Anterior cingulate cortex (tissue), 58 donors: ENCODE measurements at places on chromosomes 16 and 17.

GRCh38 chr16:46828292-46828691 lies 2.7 kb downstream of the C16orf87 start:
- no peak for DNase-seq

DNA sequence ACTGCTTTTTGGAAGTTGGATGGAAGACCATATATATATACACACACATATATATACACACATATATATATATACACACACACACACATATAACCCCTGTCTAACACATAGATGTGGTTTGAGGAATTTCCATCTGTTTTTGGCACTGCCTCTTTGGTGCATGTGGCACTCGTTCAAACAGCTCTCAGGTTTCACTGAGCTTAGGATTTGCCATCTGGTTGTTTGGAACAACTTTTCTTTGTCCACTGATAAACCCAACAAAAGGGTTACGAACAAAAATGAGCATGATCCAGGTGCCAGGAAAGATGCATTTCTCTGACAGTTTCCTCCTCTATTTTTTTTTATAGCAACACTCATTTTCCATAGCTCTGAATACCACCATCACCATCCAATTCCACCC lies 14.6 kb upstream of the KCNJ16 start:
- DNase-seq = no peak

DNA sequence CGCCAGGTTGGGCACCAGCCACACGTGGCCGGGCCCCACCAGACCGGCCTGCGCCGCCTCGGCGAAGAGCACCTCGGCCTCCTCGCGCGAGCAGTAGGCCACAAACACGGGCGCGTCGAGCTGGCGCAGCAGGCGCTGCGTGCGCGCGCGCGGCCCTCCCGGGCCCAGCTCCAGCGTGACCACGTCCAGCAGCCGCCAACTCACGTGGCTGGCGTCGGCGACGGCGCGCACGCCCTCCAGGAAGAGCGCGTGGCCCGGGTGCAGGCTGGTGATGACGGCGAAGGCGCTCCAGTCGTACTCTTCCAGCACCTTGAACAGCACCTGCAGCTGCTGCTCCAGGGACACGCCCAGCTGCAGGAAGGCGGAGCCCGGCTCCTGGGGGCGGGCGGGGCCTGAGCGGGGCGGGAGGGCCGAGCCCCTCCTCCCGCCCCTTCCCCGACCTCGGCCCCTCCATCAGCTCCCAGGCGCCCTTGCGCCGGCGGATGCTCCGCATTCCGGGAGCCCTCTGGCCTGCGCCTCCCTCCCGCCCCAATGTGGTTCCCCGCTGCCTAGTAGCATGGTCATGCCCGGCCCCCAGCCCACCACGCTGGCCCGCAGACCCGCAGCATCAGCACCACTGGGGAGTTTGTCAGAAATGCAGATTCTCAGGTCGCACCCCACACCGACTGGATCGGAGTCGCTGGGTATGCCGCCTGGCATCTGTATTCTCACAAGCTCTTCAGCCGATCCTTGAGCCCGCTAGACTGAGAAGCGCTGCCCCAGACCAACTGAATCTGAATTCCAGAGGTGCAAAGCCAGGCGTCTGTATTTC lies 7.2 kb downstream of the GRIN2C start:
- no peak for DNase-seq

- DNase-seq = no peak
Measured at GRCh38 chr17:74354123-74354522, 7.5 kb downstream of the BTBD17 start.

GRCh38 chr17:61411261-61412142 lies 11.9 kb downstream of the TBX2 start:
- peak; percentile 44 for DNase-seq

GRCh38 chr16:14131774-14132695 lies 60.9 kb downstream of the MRTFB start:
- DNase-seq = no peak

GRCh38 chr17:48878920-48879898 lies 13.4 kb upstream of the ATP5MC1 start:
- peak; percentile 23 for DNase-seq

DNA sequence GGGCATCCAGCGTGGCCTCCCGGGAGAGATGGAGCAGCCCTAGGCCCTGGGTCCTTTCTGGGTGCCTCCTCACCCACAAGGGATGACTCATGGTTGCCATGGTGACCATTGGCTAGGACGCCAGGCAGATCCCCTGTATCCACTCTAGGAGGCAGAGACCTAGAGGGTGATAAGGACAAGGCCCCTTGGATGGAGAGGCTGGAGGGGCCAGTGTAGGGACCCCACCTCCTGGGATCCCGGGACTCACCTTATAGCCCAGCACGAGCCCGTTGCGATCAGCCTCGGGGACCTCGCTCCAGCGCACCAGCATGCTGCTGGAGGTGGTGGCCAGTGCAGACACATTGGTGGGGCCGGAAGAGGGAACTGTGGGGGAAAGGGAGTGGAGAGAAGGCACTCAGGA lies 82.2 kb upstream of the CDC42EP4 start:
- no peak for DNase-seq

GRCh38 chr17:47203984-47204721 lies 5.0 kb upstream of the MYL4 start:
- no peak for DNase-seq

- no peak for DNase-seq
Measured at GRCh38 chr17:68458260-68459036, 1.2 kb upstream of the WIPI1 start.

DNA sequence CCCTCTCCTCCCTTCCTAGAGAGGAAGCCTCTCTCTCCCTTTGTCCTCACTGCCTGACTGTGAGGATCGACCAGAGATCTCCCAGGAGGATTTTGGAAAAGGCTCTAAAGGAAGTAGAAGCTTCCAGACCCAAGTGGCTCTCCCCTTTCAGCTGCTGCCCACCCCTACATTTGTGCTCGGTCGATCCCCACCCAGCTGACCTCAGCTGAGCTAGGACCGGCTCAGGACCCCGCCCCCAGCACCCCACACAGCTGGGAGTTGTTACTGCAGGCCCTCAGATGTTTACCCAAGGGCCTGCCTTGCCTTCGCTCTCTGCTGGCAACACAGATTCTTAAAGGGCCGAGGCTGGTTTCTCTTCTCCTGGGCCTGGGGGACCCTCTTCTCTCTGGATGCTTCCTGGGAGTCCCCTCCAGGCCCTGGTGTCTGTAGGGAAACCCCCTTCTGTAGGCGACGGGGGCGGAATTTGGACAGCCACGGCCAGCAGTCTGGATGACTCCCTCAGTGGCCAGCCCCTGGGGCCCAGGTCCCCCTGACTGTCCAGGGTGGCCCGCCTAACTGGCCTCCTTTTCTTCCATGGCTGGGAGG lies 26.9 kb upstream of the TIMP2 start:
- DNase-seq = no peak

DNA sequence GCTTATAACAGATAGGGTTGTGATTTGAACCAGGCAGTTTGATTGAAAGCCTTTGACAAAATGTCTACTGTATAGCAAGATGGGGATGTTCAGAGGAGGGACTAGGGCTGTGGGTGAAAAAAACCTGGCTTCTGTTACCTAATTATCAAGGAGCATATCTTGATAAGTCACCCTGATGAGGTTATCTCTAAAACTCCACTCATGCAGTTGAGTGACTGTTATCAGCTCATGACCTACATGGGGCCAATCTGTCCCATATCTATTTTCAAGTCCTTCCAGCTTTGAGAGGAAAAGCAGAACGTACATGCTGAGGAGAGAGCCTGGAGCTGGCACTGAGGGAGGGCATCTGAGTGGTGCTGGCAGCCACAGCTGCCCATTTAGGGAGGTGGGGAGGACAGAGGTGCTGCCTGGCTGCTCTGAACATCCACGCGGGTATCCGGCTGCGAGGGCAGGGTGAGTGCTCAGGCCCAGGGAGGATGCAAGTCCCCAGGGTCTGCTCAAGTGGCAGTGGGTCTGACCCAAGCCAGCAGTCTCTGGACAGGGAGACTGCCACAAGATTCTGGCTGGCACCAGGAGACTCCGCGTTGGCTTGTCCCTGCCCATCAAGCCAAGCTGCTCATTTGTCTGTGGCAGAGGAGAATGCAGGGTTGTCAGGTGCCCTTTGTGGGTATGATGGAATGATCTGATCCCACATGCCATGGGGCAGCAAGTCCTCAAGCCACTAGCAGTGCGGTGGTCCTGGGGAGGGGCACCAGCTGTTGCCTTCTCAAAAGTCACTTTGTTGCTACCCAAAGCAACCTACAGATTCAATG lies 29.2 kb downstream of the ATPAF2 start:
- no peak for DNase-seq

DNA sequence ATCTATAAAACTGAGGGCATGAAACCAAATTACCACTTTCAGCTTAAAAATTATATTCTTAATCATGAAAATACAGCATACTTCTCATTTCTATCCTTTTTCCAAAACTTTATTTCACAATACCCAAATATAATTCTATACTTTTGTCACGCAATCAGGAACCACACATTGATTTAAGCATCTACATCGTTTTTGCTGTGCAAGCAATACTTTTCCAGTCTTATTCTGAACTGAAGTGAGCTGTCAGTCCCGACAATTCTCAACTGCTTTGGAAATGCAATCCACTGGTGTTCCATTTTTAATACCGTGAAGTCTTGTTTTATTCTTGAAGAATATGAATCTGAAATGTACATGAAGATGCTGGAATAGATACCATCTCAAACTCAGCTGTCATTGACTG lies 60.1 kb upstream of the NOL11 start:
- DNase-seq = no peak

DNA sequence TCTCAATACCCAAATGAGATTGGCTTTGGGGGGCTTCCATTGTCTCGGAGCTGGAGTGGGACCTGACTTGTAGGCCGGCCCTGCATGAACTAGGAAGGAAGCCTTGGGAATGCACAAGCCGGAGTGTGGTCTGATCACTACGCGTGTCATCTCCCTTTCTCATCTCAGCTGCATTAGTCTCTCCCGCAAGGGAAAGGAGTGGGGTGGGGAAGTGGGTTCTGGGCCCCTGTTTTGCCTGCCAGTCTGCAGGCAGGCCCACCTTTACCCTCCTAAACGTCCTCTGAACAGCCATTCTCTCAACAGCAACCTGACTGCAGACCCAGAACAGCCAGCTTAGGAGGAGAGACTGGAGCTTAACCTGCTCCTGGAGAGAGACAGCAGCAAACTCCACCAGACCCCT lies 11.4 kb upstream of the DNAI2 start:
- no peak for DNase-seq

DNA sequence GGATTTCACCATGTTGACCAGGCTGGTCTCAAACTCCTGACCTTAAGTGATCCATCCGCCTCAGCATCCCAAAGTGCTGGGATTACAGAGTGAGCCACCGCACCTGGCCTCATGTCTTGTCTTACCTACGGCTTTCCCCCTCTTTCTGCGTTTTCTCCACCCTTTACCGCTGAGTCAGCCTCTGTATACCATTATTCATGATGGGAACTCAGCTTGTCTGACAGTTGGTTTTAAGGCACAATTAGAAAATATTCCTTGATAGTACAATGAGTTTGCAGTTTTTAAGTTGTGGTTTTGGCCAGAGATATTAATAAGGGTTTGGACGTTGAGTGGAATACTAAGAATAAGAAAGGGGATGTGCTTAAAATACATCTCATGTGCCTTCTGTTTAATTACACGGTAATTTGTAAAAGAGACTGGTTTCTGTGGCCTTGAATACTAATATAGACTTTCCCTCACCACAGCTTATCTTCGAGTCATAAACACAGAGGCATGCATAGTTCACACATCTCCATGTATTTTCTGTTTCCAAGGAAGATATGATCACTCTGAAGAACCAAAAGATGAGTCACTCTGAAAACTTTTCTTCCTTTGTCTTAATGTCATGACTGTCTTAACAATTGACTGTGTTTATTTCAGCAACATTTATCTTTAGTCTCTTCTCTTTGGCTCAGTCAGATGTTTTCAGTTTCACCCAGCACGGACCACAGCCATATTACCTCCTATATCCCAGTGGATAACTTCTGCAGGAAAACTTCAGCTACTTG lies 54.4 kb downstream of the PITPNC1 start:
- no peak for DNase-seq

GRCh38 chr16:58053682-58054005 lies 28.1 kb downstream of the MMP15 start:
- no peak for DNase-seq

- DNase-seq = no peak
Measured at GRCh38 chr16:46920402-46921068, 36.4 kb downstream of the GPT2 start.

DNA sequence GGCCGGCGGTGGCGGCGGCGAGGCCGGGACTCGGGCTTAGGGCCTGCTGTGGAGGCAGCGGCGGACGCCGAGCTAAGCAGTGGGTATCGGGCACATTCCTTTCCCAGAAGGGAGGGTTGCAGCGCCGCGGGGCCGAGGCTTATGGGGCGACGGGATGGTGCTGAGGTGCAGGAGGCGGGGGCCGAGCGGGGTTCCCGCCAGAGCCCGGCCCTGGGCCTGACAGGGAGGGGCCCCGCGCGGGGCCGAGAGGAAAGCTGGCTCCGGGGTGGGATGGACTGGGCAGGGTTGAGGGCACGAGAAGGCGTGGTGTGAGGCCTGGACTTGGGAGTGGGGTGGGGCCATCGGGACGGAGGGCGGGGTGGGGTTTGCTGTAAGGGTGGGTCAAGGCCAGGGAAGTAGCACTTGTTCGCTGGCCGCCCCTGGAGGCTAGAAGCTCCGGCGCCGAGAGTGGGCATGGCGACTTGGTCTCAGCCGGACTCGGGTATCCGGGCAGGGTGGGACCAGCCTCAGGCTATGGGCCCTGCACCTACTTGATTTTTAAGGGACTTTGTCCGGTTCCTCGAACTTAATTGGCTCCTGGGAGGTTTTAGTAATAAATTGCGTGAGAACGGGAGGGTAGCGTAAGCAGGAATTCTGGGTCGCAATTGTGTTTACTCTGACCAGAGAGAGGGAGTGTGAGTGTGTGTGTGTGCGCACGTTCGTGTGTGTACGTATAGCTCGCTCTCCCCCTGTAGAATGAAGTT lies 396 bp downstream of the NFE2L1 start:
- no peak for DNase-seq

GRCh38 chr17:49861150-49861884 lies 13.4 kb upstream of the TAC4 start:
- DNase-seq = no peak

DNA sequence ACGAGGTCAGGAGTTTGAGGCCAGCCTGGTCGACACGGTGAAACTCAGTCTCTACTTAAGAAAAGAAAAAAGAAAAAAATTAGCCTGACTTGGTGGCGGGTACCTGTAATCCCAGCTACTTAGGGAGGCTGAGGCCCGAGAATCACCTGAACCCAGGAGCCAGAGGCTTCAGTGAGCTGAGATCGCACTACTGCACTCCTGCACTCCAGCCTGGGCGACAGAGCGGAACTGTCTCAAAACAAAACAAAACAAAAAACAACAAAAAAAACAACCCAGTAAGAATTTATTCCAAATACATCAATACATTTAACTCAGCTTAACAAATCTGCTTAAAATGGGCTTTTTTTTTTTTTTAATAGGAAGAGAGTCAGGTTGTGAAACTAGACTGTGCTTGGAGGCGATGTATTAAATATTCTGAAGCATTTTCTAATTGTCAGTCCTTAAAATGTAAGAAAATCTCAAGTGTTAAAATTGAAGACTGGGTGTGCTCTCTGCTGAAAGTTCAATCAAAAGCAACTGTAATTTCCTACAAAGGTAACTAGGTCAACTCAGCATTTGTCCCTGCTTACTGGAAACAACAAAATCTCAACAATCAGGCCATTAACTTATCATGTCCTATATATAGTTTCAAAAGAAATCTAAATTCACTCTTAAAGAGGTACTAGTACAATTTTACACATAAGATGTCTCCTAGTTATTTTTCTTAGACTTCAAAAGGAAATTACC lies 23.2 kb downstream of the KANSL1 start:
- DNase-seq = no peak
